ENCODE measurements at places on chromosomes 2 and 18. TPM values are rescaled to one million over a fixed set of nuclear protein-coding genes. Genes with fewer than 3 reads are reported as not detected.

Gene LCT
- total RNA-seq, result not detected

Gene FEV
- total RNA-seq, result not detected

Gene CD8B2
- total RNA-seq, result not detected

Gene AQP12B
- total RNA-seq, result not detected

Gene DPYSL5
- total RNA-seq, result 1.2 TPM

Gene TSPYL6
- total RNA-seq, result not detected

Gene ADCYAP1
- not detected for total RNA-seq

Gene MBD1
- 62.8 TPM for total RNA-seq

DNA sequence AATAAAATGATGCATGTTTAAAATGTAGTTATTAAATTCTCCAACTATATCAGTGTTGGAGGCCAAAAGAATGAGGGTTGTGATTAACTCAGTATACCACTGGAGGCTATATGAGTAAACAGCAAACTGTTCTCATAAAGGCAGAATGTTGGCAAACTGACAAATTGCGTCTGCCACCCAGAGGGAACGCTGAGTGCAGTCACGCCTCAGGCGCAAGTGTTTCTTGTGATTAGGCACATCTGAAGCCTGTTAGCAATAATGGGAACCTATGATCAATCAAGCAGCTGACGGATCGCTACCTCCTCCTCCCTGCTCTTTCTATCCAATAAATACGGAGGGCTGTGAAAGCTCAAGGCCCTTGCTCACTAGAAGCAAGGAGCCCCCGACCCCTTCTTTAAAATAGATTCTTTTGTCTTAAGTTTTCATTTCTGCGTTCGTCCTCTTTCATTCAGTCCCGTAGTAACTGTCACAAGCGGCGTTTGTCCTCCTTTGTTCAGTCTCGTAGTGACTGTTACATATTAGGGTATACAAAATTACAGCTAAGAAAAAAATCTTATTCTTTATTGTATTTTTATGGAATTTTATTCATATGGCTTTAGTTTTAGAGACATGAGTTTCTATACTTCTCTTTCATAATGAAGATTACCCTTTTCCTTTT, 16.3 kb upstream of the RMND5A start:
- no peaks in the 10 kb centered on the region for H3K27me3 ChIP-seq
- peaks cover 17% of the 10 kb centered on the region for H3K4me1 ChIP-seq

- no peak overlapping the region for H3K4me3 ChIP-seq
- no peaks in the 10 kb centered on the region for H3K27me3 ChIP-seq
- DNase-seq, result peak; percentile 29
- no peaks in the 10 kb centered on the region for H3K4me1 ChIP-seq
- H3K36me3 ChIP-seq, result no peaks in the 10 kb centered on the region
- no peak overlapping the region for H3K27ac ChIP-seq
These were observed 132.7 kb upstream of the XPO1 start for GRCh38 chr2:61670591-61671501.

GRCh38 chr2:233766416-233766815, 6.3 kb downstream of the UGT1A1 start:
- H3K4me1 ChIP-seq, result peaks cover 12% of the 10 kb centered on the region
- no peak overlapping the region for H3K27ac ChIP-seq

DNA sequence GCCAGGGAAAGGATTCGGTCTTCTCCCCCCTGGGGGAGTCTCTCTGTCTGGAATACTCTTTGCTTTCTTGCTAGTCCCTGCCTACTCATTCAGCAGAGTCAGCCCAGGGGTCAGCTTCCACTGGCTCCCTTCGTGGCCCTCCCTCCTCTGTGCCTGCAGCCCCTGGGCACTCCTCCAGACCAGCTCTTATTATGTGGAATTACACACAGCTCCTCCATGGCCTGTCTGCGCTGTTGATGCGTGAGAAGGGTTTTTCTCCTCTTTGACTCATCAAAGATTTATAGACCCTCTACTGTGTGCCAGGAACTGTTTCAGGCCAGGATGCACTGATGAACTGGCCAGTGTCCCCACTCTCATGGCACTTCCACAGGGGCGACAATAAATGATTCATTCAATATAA, 44.4 kb downstream of the ST8SIA5 start:
- H3K36me3 ChIP-seq, result no peaks in the 10 kb centered on the region
- H3K27ac ChIP-seq, result peak overlapping the region; percentile 37
- H3K4me1 ChIP-seq, result peaks cover 21% of the 10 kb centered on the region

- H3K4me3 ChIP-seq, result no peak overlapping the region
- H3K27me3 ChIP-seq, result no peaks in the 10 kb centered on the region
- no peak overlapping the region for H3K27ac ChIP-seq
- H3K36me3 ChIP-seq, result no peaks in the 10 kb centered on the region
- peaks cover 10% of the 10 kb centered on the region for H3K4me1 ChIP-seq
- no peak for DNase-seq
These were observed 209.5 kb downstream of the DYM start for GRCh38 chr18:49250816-49251388.

DNA sequence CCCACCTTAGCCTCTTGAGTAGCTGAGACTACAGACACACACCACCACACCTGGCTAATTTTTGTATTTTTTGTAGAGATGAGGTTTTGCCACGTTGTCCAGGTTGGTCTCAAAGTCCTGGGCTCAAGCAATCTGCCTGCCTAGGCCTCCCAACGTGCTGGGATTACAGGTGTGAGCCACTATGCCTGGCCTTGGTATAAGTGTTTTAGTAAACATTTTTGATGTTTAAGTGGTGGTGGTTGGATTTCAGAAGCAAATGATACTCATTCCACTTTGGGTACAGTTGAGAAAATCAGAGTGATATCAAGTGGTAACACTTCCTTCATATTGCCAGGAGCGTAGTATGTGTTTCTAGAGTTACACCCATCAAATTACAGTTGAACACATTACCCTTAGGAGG, 25.4 kb downstream of the ACADL start:
- H3K27ac ChIP-seq, result no peak overlapping the region
- no peaks in the 10 kb centered on the region for H3K27me3 ChIP-seq
- no peak for DNase-seq
- H3K4me3 ChIP-seq, result no peak overlapping the region
- peaks cover 9% of the 10 kb centered on the region for H3K4me1 ChIP-seq
- no peaks in the 10 kb centered on the region for H3K36me3 ChIP-seq

- no peak overlapping the region for H3K27ac ChIP-seq
- no peak overlapping the region for H3K4me3 ChIP-seq
- no peaks in the 10 kb centered on the region for H3K27me3 ChIP-seq
- H3K36me3 ChIP-seq, result no peaks in the 10 kb centered on the region
- no peak for DNase-seq
These were observed 71.5 kb downstream of the RAB31 start for GRCh38 chr18:9779630-9780029.

DNA sequence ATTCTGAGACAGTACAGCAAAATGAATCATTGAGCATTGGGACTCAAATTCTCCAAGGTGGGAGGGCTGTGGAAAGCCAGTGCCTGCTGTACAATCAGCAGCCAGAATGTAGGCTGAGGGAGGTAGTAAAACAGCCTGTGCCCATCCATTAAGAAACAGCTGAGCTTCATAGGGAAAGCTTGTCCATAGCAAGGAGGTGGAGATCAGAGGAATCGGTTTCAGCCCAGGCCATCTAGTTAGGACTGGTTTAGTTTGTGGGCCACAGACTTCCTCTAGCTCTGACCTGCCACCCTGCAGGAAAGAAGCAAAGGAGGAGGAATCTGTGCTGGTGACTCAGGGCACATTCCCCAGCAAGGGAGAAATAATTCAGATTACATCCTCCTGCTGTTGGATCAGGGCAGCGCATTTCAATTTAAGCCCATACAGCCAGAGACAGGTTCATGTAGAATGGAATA, 333.4 kb downstream of the SETBP1 start:
- peak overlapping the region; percentile 70 for H3K27ac ChIP-seq
- H3K4me1 ChIP-seq, result peaks cover 26% of the 10 kb centered on the region
- no peaks in the 10 kb centered on the region for H3K36me3 ChIP-seq
- peak; percentile 82 for DNase-seq

DNA sequence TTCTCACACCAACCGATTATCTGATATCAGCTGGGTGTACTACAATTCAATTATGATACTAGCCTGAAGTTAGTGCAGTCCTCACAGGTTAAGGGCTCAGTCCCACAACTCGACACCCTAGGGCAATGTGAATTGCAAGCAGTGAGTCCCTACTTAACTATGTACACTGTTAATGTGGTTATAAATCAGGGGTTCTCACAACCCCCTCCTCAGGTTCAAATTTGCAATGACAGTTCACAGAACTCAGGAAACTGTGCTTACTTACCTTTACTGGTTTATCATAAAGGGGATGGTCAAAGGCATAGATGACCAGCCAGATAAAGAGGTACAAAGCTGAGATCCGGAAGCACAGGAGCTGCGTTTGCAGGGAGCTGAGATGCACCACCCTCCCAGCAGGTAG, 1379.1 kb upstream of the CDH2 start:
- H3K27me3 ChIP-seq, result no peaks in the 10 kb centered on the region
- no peak for DNase-seq
- H3K27ac ChIP-seq, result no peak overlapping the region
- H3K4me1 ChIP-seq, result no peaks in the 10 kb centered on the region
- no peak overlapping the region for H3K4me3 ChIP-seq

DNA sequence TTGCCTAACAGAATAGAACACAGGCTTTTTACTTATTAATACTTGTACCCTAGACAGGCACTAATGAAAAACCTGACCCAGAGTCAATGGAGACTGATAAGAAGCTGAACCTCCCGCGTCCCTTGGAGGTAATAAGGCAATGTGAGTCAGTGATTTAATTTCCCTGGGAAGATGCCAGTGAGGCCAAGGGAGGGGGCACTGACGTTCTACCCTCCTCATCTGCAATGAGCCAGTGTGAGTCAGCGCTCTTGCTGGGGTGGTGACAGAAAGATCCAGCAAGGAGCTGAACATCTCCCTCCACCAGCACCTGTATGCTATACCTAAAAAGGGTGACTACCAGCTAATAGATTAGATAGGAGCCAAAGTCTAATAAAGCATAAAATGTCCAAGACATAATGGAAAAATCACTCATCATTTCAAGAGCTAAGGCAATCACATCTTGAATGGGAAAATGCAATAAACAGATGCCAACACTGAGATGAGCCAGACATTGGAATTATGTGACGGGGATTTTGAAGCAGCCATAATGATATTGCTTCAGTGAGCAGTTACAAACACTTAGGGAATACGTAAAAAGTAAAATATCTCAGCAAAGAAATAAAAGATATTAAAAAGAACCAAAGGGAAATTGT, 116.9 kb downstream of the TPGS2 start:
- no peak overlapping the region for H3K27ac ChIP-seq
- no peaks in the 10 kb centered on the region for H3K27me3 ChIP-seq
- H3K4me1 ChIP-seq, result peaks cover 9% of the 10 kb centered on the region
- H3K36me3 ChIP-seq, result no peaks in the 10 kb centered on the region
- H3K4me3 ChIP-seq, result no peak overlapping the region

GRCh38 chr2:42261518-42262195, 92.5 kb downstream of the EML4 start:
- H3K36me3 ChIP-seq, result peaks cover 4% of the 10 kb centered on the region
- H3K4me3 ChIP-seq, result no peak overlapping the region
- H3K27ac ChIP-seq, result no peak overlapping the region

GRCh38 chr2:136049011-136049742, 63.8 kb upstream of the DARS1 start:
- no peaks in the 10 kb centered on the region for H3K36me3 ChIP-seq
- no peak for DNase-seq
- no peak overlapping the region for H3K27ac ChIP-seq
- no peaks in the 10 kb centered on the region for H3K4me1 ChIP-seq
- peaks cover 5% of the 10 kb centered on the region for H3K27me3 ChIP-seq

DNA sequence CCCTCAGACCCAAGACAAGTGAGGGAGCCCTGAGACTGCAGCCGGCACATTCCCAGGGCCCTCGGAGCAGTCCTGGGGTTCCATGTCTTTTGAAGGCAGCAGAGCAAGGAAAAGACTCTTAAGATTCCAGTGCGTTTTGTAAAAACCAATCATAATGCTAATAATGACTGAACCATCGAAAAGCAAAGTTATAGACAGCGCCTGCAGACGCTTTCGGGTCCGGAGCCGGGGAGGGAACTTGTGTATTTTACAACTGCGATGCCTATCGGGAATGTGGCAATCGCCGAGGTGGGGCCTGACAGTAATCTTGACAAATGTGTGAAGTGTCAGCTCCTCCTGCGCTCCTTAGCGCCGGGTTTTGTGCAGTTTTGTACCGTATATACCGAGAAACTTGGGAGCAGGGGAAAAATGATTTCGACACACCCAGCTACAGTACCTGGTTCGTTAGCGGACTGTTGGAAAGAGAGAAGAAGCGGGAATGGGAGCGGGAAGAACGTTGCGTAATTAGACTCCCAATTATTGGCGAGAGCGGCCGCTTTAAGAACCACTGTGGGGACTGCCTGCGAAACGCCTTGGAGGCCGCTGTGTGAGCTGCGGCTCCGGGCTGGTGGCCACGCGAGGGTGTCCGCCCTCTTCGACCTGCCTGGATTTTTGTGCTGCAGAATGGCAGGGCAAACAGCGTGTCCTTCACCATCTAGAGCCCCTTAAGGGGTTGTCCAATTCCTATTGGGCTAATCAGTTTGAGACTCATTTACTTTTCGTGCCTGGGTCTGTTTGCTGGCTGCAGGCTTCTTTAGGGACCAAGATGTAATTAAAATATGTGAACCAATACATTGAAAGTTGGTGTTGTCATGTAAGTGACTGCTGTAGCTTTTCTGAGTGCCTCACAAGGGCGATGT, 2.4 kb downstream of the EPAS1 start:
- no peak overlapping the region for H3K27ac ChIP-seq
- no peaks in the 10 kb centered on the region for H3K36me3 ChIP-seq
- peaks cover 65% of the 10 kb centered on the region for H3K27me3 ChIP-seq
- peak; percentile 58 for DNase-seq
- H3K4me3 ChIP-seq, result peak overlapping the region; percentile 67

DNA sequence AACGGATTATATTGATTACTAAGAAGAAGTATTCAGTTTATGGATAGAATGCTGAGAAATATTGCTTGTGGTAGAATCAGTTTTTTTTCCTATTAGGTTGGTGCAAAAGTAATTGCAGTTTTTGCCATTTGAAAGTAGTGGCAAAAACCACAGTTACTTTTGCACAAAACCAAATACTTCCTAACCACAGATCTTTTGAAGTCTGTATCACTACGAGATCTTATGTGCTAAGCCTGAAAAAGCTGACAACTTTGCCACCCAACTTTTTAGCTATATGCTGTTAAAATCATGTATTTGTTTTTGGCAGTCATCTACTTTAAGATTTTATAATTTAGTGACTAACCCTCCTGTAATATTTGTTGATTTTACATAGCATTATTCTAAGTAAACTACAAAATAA, 24.6 kb downstream of the DNAJC10 start:
- no peak overlapping the region for H3K4me3 ChIP-seq
- no peaks in the 10 kb centered on the region for H3K4me1 ChIP-seq
- DNase-seq, result no peak

DNA sequence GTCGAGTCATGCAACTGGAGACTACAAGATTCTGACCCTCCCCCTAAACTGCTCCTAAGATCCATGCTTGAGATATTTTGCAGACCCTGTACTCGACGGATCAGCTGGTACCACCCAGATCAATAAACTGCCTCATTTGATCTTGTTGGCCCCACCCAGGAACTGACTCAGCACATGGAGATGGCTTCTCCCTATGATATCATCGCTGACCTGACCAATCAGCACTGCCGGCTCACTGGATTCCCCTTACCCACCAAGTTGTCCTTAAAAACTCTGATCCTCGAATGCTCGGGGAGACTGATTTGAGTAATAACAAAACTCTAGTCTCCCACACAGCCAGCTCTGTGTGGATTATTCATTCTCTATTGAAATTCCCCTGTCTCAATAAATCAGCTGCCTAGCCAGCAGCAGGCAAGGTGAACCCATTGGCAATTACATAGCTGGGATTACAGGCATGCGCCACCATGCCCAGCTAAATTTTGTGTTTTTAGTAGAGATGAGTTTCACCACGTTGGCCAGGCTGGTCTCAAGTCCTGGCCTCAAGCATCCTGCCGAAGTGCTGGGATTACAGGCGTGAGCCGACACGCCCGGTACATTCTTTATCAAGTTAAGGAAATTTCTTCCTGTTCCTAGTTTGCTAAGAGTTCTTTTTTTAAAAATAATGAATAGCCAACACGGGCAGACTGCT, 43.6 kb downstream of the VPS54 start:
- H3K36me3 ChIP-seq, result peaks cover 4% of the 10 kb centered on the region
- no peaks in the 10 kb centered on the region for H3K4me1 ChIP-seq
- DNase-seq, result no peak

Data from astrocyte (in vitro differentiated cells and primary cell).